BE2C (cell line): ENCODE measurements at places on chromosomes 1 and 21.

DNA sequence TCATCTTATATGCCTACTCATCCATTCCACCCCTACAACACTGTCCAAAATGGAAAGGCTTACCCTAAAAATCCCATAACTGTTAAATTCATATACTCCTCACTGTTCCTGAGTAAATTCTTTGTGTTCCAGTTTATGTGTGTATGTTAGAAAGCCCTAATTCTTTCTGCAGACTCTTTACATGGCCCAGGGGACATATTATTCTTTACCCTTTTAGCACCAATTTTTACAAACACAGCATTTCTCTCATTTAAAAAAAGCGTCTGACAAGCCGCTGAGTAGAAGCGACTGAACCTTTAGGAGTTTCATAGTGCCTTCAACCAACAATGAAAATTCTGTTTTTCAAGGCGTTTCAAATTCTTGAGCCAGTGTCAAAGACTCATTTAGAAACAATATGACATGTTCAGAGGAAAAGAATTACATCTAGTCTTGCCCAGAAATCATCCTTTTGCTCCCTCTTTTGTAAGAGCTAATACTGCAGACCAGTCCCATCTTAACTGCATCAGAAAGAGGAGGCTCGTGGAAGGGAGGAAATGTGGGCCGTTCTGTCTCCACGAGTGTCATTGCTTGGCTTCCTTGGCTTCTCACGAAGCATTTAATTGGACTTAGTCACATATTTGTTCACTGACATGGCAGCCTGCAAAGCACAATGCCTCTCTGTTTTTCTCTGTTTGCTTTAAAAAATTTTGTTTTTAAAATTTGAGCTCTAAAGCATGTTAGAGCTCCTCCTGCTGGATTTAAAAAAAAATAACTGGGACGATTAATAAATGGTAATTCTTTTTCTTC lies 21.3 kb upstream of the C1orf105 start:
- no peak for DNase-seq

DNA sequence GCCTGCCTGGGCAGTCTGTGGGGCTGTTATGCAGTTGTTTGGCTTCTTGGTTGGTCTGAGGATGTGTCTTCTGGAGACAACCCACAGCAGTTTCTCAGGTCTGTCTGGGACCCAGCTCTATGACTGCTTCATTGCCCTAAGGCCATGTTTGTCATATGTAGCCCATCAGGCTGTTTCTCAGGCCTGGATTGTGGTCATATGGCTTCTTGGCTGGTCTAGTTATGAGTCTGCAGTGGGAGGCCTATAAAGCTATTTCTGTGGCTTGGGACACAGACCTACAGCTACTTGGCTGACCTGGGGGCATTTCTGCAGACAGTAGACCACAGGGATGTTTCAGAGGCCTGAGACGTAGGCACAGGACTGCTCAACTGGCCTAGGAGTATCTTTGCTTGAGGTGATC lies 41.5 kb downstream of the CHIA start:
- DNase-seq: no peak

GRCh38 chr1:119954476-119955422 lies 58.4 kb upstream of the ADAM30 start:
- no peak for DNase-seq

- DNase-seq: no peak
Observed at GRCh38 chr1:206766251-206766856, 4.2 kb upstream of the IL19 start.

- DNase-seq: no peak
Observed at GRCh38 chr1:59266180-59266926, 30.5 kb upstream of the FGGY start.

DNA sequence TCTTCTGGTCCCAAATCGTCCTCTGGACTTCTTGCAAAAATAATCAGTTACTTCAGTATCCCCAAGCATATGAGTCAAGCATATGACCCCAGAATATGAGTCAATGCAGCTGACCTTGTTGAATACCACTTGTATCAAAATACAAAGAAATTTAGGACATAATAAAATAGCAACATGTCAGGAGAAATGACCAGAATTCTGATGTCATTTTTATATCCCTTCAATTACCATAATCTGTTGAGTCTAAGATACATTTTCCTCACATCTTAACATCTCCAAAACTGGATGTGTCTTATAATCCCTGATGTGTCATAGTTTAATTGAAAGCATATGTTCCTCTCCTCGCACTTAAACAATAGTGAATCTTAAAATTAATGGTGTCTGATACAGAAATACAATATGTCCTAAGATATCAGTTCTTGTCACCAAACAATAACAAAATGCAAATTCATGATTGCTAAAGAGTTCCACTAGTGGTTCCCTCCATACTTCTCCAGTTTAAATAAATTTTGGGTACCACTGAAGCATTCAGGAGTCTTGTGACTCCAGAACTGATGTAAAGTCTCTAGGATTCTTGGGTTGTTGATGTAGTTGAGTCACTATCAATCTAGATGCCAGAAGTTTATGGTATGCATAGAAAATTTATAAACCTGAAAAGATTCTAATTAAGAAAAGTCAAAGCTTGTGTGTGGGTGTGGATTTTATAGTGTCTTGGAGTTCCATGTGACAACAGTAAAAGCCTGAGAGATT lies 41.8 kb downstream of the KIFAP3 start:
- DNase-seq: no peak

GRCh38 chr1:156703741-156704140 lies 1.6 kb downstream of the CRABP2 start:
- DNase-seq: no peak

GRCh38 chr1:208506812-208507211 lies 262.6 kb upstream of the PLXNA2 start:
- DNase-seq: no peak

- DNase-seq: no peak
Observed at GRCh38 chr1:93588206-93588605, 93.4 kb downstream of the BCAR3 start.

GRCh38 chr1:40701684-40702083 lies 10.2 kb downstream of the NFYC start:
- no peak for DNase-seq

GRCh38 chr1:20604678-20605077 lies 15.8 kb downstream of the CDA start:
- DNase-seq: no peak

- no peak for DNase-seq
Observed at GRCh38 chr1:172121081-172121717, 279.9 kb downstream of the DNM3 start.

DNA sequence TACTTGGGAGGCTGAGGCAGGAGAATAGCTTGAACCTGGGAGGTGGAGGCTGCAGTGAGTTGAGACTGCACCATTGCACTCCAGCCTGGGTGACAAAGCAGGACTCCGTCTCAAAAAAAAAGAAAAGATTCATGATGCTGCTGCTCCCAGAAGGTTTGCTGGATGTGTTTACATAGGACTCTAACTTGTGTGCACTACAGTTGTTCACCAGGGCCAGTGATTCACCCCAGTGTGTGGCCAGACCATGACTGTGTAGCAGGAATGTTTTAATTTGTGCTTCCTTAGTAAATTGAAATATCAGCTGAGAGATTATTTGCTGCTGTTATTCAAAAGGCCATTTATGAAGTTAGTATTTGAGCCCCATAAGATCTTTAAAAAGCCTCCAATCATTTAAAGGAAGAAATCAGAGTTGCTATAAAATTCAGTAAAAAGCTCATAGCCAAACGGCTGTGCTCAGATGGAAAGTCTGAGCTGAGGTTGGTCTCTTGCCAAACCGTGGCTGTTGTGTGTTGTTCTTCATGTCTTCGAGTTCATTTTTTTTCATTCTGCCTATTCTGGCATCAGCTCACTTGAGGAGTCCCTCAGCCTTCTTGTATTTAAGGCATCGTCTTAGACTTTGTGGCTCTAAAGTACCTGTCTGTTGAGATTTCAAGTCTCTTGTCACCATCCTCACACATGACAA lies 18.1 kb upstream of the PGD start:
- no peak for DNase-seq

GRCh38 chr1:41361495-41362356 lies 492 bp downstream of the FOXO6 start:
- no peak for DNase-seq

DNA sequence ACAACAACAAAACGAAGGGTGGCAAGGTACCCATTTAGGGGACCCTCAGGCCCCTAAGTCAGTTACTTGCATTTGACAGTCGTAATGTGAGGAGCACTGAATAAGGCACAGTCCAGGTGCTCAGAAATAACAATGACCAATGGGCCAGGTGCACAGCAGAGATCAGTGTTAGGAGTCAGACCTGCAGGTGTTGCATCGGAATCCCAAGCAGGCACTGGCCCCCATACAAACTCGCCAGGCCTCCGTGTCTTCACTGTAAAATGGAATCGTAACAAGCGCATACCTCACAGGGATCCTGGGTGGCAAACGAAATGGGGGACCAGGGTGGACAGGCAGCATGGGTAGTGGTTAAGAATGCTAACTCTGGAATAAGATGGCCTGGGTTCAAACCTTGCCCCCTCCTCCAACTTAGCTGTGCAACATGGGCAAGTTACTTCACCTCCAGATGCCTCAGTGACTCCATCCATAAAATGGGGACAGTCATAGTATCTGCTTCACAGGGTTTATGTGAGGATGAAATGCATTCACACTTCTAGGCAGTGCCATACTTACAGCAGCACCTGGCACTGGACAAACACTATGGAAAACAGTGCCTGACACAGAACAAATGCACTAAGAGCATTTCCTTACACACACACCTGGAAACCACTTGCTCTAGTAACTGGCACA lies 20.2 kb downstream of the RCAN1 start:
- no peak for DNase-seq

- DNase-seq: no peak
Observed at GRCh38 chr1:248622570-248623001, 12.3 kb downstream of the OR2T11 start.

DNA sequence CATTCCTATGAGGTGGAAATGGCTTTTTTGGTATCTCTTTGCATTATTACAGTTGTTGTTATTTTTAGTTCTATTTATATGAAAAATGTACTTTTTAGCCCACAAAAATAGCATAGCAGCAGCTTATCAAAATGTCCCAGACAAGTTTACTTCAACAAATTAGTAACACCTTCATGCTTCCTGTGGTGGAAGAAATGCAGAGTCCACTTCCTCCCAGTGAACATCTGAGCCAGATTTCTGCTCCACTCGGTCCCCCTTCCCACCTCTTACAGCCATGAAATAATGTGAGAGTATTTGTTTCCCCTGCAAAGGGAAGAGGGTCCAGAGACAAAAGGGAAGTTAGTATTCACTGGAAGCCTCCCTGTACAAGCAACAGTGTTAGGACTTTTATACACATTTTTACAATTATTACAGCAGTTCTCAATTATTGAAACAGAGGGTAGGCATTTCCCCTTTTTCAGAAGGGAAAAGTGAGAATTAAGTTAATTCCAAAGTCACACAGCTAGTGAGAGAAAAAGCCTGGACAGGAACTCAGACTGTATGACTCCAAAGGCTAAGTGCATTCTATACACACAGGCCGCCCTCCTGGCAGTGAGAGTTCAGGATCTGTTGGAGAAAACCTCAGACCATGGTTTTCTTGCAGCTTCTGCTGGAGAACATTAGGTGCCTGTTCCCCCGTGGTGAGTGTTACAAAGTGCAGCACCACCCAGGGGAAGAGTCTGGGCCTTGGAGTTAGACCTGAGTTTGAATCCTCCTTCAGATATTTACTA lies 126.5 kb downstream of the PBX1 start:
- no peak for DNase-seq

DNA sequence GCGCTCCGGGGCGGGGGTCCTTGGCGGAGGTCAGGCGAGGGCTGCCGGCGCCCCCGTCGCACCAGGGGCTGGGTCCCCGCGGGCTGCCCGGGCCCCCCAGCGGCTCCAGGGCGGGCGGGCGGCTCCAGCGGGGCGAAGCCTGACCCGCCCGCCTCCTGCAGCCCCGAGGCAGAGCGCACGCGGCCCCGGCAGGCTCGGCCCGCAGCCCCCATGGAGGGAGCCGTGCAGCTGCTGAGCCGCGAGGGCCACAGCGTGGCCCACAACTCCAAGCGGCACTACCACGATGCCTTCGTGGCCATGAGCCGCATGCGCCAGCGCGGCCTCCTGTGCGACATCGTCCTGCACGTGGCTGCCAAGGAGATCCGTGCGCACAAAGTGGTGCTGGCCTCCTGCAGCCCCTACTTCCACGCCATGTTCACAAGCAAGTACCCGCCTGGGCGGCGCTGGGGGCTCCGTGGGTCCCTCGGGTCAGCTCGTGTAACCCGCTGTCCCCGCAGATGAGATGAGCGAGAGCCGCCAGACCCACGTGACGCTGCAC lies 817 bp downstream of the KLHL17 start:
- DNase-seq: no peak

DNA sequence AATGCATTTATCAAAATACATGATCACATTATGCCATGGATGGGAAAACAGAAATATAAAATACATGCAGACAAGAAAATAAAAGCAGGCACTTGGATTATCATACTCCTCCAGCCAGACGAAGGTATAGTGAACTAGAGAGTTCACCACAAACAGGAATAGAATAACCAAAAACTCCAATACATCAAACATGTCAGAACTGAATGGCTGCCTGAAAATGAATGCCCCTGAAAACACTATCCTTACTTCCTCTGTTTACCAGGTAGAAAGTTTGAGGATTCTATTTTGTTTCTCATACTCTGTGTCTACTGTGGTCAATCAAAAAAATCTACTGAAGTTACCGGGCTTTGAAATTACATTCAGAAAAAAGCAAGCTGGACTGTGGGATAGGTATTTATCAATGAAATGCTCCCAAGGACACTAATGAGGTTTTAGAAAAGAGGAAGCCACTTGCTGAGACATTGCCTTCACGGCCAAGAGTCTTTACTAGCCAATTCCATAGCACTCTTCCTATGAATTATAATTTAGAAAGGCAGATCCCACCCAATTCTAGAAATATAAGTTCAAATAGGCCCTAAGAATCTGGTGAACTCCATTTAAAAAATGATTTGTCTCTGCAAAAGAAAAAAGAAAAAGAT lies 197.7 kb downstream of the SMYD3 start:
- DNase-seq: no peak

DNA sequence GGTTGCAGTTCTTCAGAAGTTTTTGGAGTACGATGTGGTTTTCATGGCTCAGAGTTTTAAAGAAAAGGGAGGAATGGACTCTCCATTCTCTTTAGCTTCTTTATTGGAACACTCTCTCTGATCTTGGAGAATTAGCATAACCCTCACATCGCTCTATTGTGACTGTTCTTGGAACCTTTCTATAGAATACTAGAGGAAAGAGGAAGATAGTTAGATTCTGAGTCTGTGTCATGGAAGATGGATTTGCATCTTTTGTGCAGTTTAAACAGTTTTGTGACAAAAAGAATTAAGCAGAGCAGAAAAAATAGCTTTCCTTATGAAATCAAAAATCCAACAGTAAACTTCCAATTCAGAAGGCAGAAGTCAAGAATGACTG lies 61.0 kb downstream of the KCNJ6 start:
- DNase-seq: no peak

GRCh38 chr1:230049731-230050130 lies 17.3 kb upstream of the GALNT2 start:
- no peak for DNase-seq

GRCh38 chr21:16198546-16198945 lies 468.8 kb downstream of the USP25 start:
- DNase-seq: no peak

DNA sequence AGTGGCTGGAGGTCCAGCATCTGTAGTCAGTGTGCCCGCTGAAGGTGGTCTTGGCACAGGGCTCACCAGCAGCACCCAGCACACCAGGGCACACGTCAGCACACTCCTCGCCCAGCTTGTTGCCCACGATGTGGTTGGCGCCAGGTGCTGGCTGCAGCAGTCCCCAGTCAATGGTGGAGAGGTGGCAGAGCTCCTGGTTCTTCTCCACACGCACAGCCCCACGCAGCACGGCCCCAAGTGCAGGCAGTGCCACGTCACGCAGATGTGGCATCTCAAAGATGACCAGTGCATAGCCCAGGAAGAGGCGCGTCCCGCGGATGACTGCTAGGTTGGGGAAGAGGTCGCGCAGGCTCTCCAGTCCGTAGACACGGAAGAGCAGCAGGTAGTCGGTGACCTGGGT lies 5.2 kb downstream of the INSRR start:
- DNase-seq: no peak
